ENCODE measurements at places on chromosomes 13 and 19.
A peak's percentile ranks its signal among the peaks of the same experiment; 100 is the strongest.

GRCh38 chr19:14110650-14111049, 6.9 kb downstream of the PRKACA start:
- no peak for DNase-seq

GRCh38 chr13:44932171-44932849, 57.0 kb downstream of the NUFIP1 start:
- no peak for DNase-seq

GRCh38 chr19:35689836-35690235, 14.5 kb upstream of the ZBTB32 start:
- no peak for DNase-seq

GRCh38 chr19:55254625-55254977, 4.2 kb downstream of the PPP6R1 start:
- no peak for DNase-seq

- DNase-seq, result no peak
These were observed 1066.7 kb upstream of the PCDH20 start for GRCh38 chr13:62482351-62482750.

- no peak for DNase-seq
These were observed 583 bp upstream of the ZNF480 start for GRCh38 chr19:52296400-52296772.

DNA sequence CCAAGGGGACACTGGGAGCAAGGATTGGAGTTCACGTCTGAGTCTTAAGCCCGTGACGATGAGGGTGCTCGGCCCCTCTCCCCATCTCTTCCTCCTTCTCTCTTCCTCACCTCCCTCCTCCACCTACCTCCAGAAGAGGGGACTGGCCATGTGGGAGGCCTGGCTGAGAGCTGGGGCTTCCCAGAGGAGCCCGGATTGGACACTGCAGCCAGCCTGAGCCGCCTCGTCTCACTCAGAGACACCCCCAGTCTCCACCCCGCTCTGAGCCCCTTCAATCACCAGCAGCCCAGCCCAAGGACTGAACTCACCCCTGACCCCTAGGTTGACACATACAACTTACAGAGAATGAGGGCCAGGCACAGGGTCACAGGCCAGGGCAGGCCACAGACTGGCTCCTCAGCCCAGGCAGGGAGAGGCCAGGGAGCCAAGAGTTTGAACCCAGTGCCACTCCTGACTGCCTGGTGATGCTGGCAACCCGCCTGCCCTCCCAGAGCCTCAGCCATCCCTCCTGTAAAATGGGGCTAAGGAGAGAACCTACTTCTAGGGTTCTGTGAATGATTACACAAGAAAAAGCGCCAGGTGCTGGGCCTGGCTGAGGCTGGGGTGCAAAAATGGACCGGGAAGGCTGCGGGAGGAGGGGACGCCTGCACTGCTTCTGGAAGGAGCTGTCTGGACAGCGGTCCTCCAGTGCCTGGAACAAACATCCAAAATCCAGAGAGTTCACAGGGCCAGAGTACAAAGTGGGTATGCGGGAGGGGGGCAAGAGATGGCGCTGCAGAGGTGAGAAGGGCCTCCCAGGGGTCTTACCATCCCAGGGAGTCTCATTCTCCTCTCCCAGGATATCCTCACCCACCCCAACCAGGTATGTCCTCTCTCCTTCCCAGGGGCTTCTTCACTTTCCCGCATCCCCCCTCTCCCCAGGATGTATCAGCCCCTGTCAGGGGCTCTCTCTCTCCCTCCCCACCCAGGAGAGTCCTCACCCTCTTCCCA, 1.1 kb downstream of the CD79A start:
- DNase-seq, result no peak

DNA sequence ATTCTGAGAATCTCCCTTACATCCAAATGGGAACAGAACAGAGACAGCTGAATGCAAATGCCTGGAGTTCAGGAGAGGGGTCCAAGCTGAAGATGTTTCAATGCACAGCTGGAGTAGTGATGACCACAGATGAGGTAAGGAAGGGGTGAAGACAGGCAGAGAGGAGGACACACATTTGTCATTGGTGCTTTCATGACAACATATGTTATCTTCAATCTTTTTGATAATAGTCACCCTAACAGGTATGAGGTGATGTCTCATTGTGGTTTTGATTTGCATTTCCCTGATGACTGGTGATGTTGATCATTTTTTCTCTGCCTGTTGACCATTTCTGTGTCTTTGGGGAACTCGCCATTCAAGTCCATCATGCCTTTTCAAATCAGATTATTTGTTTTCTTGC, 19.2 kb downstream of the SIGLEC7 start:
- no peak for DNase-seq

GRCh38 chr13:99072356-99072755, 94.5 kb upstream of the DOCK9 start:
- no peak for DNase-seq

DNA sequence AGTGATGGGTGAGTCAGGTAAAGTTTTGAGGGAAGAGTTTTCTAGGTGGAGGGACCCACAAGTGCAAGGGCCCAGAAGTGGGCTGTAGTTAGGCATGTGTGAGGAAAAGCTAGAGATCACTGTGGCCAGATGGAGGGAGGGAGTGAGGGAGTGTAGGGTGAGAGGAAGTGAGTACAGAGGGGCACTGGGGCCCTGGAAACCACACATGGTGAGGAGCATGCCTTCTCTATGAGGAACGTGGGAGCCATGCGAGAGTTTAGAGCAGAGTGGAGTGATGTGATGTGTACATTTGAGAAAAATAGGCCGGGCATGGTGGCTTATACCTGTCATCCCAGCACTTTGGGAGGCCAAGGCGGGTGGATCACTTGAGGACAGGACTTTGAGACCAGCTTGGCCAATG, 14.7 kb upstream of the SHKBP1 start:
- DNase-seq, result no peak

DNA sequence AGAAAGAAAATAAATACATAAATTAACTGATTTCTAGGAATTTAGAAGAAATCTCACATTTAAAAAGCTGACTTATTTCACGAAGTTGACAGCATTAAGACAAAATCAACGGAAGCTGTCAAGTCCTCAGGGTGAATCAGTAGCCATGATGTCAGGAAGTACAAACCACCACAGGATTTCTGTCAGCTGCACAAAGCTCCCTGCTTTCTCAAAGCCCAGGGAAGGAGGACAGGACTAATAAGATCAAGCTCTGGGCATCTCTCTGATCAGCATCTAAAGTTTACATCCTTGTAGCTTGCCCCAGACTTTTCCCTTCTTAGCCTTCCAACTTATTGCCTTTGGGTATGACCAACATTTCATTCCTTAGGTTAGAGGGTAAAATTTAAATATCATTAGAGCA, 9.4 kb downstream of the DCT start:
- no peak for DNase-seq

GRCh38 chr19:51389143-51389542, 1.2 kb downstream of the C19orf84 start:
- no peak for DNase-seq

- no peak for DNase-seq
These were observed 834.0 kb downstream of the DACH1 start for GRCh38 chr13:71033026-71033425.

DNA sequence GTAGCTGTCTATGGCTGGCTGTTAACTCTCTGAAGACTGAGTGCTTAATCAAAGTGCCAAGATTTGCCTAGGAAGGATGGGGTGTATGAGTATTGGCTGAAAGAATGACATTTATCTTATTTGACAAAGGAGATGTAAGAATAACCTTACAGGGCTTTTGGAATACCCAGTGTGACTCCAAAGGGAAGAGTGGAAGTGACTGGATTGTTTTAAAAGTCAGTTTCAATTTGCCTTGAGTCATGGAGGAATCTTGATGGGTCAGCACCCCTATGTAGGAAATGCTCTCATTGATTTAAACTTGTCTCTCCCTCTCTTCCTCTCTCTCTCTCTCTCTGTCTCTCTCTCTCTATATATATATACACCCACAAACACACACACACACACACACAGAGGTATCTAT, 118.4 kb upstream of the CLDN10 start:
- no peak for DNase-seq

- no peak for DNase-seq
These were observed at the start of gene SOX1 for GRCh38 chr13:112067116-112067741. SOX1 (plus strand) TSS chr13:112067149; CDS start chr13:112067659, 510 bp downstream.

- DNase-seq, result no peak
These were observed 12.4 kb upstream of the GJA3 start for GRCh38 chr13:20173116-20173746.

DNA sequence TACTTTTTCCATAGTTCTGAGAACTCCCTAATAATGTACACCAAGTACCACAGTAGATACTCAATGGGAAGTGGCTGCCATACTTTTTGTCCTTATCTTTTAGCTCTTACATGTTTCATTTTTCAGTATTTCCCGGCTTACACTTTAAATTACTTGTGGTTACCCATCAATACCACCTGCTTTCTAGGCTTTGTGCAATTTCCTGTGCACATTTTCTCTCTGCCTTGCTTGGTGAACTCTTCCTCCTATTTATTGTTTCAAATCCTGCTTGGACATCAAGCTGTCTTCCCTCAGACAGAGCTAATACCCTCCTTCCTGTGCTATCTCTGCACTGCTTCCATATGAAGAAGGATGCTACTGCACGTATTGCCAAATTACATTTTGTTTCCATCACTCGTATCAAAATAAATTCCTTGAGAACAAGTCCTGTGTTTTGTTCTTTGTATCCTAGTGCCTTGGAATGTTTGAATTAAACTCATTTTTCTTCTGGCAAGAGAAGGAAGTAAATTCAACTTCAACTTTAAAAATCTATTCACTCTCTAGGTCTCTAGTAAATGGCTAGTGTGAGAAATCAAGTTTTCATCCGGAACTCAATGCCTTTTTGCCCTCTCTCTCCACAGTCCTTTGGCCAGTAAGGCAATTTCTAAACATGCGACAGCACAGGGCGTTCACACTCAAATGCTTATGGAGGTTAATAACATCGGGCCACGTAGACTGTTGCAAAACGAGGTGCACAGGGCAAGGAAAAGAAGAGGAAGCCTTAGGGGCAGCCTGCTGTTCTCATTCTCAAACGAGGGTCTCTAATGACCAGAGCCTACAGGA, 5.6 kb downstream of the ZAR1L start:
- DNase-seq, result no peak

DNA sequence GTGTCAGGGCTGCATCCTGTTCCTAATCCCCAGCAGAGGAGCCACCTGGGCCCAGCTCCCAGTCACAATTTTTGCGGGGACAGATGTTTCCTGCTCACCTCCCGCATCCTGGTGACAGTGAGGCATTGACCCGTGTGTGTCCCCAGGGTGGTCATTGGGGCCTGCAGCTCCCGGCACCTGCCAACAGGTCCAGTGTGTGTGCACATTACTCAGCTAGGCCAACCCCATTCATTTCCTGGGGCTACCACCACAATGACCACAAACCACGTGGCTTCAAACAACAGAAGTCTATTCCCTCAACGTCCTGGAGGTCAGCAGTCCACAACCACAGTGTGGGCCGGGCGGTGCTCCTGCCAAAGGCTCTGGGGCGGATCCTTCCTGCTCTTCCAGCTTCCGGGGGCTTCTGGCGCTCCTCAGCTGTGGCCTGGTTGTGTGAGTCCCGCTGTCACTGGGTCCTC, 11.9 kb upstream of the F2RL3 start:
- DNase-seq, result no peak

DNA sequence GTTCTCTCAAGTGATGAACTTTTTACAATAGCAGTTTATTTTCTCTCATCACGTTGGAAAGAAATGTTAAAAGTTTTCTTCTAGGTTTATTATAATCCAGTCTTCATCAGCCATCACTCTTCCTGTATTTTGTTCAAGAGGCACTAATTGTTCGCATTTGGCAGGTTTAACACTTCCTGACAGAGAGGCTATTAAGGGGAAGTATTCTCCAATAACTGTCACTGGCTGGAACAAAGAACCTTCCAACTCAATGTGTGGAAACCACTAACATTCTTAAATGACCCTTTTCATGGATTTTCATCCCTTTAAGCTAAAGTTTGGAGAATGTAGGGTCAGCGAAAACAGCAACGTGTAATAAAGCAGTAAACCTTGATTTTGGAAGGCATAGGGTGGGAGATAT, 145.1 kb downstream of the PCCA start:
- DNase-seq, result no peak

DNA sequence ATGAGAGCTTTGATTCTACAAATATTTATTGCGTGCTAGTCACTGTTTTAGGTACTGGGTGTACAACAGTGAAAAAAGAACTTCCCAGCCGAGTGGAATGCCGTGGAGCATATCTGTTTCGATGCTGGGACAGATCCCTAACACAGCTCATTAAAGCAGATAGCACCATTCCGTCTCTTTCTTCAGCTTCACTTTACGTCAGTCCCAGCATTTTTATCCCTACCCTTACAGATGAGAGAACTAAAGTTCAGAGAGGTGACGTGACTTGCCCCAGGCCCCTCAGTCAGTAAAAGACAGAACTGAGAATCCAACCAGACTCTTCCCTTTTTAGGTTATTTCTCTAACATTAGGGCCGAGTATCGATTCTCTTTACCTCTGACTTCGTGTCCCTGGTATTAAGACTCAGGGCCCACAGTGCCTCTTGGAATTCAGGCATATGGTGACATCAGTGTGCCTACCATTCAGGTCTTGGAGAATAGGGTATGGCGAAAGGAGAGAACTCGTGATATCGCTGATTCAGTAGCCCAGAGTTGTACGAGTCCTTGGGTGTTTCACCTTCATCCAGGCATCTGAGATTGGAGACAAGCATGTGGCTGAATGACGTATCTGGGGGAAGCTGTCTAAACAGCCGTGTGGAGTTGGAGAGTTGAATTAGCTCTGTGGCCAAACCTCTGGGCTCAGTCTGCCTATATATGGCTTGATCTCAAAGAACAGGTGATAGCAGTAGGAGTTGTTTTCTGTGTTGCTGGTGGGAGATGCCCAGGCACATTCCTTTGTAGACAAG, 27.1 kb downstream of the ACTN4 start:
- no peak for DNase-seq

DNA sequence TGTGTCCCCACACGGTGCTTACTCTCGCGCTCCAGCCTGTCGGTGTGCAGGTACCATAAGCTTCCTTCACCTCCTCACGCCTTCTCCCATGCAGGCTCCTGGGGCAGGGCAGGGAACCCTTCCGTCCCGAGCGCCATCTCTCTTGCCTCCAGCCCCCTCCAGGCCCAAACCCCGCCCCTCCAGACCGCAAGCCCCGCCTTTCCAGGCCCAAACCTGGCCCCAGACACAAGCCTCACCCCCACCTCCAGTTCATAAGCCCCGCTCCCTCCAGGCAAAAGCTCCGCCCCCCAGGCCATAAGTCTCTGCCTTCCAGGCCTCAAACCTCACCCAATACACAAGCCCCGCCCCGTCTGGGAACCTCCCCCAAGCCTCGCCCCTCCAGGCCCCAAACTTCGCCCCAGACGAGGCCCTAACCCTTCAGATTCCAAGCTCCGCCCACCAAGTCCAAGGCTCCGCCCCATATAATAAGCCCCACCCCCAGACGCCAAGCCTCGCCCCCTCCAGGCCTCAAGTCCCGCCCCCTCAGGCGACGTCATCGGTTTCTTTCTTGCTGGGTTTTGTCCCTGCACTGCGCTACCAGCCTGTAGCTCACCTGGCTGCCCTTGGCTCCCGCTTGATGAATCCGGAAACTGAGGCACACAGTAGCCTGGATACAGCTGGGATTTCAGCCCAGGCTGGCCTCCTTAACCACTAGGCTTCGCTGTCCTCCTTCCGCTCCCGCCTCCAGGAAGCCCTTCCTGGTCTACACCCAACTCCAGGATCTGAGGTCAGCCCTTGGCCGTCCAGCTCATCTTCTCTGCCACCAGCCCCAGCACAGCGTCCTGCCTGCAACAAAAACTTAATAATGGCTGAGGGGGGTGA, 16.1 kb downstream of the MKNK2 start:
- DNase-seq, result peak; percentile 82
